Activated CD4-positive, alpha-beta T cell treated with anti-CD3 and anti-CD28 coated beads for 36 hours (primary cell): ENCODE measurements at places on chromosomes 12 and 14. TPM values are rescaled to one million over a fixed set of nuclear protein-coding genes. Genes with fewer than 3 reads are reported as not detected.

The NCAPD2 gene
- total RNA-seq, result 199 TPM

The ZBTB42 gene
- total RNA-seq, result 2.0 TPM

GRCh38 chr14:25042362-25043299, 7.3 kb downstream of the STXBP6 start:
- no peak for DNase-seq

GRCh38 chr12:3998968-3999792, 126.0 kb upstream of the PARP11 start:
- no peak for DNase-seq

DNA sequence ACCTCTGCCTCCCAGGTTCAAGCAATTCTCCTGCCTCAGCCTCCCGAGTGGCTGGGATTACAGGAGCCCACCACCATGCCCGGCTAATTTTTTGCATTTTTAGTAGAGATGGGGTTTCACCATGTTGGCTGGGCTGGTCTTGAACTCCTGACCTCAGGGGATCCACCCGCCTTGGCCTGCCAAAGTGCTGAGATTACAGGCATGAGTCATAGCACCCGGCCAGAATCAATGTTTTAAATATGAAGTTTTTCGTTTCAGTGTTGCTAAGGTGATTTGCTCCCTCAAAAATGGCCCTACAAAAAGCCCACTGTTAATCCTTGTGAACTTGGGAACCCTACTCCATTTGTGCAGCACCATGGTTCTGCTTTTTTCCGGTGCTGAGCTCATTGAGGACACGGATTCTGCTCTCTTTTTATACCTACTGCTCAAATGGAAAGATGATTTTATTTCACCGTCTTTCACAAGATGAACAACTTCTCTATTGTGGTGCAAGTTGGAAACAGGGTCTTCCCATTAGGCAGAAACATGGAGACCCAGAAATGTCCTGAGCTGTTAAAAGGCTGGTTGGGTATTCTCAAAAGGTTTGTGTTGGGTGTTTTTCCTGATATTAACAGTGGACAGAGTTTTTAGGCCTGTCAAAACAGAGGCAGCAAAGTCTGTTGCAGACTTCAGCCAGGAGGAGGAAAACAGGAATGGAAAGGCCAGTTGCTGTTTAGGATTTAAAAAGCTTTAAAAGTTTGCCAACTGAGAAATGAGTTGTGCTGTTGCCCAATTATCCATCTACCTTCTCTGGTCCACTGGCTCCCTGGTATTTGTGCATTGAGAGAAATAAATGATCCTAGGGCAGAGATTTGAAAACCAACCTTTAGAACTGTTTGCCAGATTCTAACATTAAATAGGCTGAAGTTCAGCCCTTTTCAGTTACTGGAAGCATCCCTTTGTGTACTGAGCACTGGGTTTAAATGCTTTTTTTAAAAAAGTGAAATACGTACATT, 85.8 kb downstream of the ATP23 start:
- DNase-seq, result no peak

DNA sequence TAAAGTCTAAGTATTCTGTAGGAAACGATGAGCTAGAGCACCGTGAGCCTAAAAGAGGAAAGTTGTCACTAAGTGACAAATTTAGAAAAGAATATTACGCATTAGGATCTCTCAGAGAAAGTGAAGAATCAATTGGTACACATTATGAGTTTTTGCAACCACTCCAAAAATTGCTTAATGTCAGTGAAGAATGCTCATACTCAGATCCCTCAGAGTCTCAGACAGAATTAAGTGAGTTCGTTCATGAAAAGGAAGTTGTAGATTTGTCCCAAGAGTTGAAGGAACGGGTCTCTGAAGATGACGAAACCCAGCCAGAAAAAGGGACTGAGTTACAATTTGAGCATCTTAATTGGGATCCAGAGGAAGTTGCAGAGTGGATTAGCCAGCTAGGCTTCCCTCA, 1.5 kb downstream of the SAMD15 start:
- no peak for DNase-seq

- DNase-seq, result no peak
Measured at GRCh38 chr12:92953747-92954146, 24.7 kb upstream of the EEA1 start.

- peak; percentile 69 for DNase-seq
Measured at GRCh38 chr14:36524874-36525745, 5.1 kb upstream of the NKX2-1 start.
